ENCODE measurements at places on chromosomes 6 and 20.
A peak's percentile ranks its signal among the peaks of the same experiment; 100 is the strongest.

- DNase-seq, result no peak
These were observed 74.6 kb downstream of the RPP40 start for GRCh38 chr6:4929097-4929718.

- DNase-seq, result no peak
These were observed 37.3 kb downstream of the HECA start for GRCh38 chr6:139172151-139172550.

- no peak for DNase-seq
These were observed 249.4 kb downstream of the PTPRK start for GRCh38 chr6:128271011-128271410.

GRCh38 chr20:3652221-3652620 is 11.0 kb downstream of the GFRA4 start:
- DNase-seq, result no peak

DNA sequence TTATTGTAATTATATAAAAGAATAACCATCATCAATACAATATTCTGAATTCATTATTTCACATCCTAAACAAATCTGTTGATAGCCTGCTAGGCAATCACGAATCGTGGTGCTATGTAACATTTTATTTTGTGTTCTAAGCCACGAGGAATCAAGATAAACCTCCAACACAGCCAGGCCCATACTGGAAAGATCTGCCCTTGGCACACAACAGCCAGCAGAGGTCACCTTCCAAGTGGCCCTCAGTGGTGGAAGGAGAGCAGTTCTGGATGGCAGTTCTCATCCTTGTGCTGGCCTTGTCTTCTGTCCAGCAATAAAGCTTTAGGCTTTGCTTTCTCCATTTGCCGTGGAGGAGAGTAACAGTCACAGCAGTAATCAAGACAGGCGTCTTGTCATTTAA is 13.2 kb downstream of the ZNF831 start:
- DNase-seq, result no peak

DNA sequence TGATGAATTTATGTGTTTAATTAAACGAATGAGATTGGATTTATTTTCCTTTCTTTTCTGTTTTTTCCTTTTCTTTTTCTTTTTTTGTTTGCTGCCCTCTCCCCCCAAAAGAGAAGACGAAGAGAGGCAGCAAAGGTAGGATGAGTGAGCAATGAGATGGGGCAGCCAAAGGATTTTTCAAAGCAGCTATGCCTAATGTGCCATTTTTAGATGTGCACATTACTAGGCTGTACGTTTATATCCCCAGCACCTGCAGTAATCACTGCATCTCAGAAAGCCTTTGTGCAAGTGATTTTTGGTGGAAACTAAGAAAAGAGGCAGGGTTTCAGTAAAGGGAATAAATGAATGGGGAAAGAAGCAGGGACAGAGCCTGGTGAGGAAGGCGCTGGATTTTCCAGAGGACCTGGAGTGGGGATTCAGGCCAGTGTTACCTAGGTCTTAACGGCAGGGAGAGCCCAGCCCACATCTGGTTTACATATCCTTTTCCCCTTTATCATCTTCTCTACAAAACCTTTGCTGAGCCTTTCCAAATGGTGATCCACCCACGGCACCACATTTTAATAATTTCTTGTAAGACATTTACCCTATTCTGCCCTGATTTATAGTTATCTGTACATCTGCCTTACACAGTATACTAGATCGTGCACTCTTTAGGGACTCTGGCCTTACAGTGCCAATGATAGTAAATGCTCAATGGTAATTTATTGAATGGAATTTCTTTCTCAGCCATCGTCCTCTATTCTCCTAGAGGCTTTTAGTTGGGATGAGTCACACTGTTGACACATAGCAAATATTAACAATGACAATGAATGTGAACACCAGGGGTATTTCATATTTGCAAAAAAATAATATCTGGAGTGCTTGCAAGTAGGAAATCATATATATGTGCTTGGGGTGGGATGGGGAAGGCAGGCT is 38.3 kb upstream of the ATXN1 start:
- DNase-seq, result no peak

- DNase-seq, result no peak
These were observed 102.4 kb downstream of the F13A1 start for GRCh38 chr6:6217855-6218758.

- DNase-seq, result no peak
These were observed 45.6 kb downstream of the LYRM4 start for GRCh38 chr6:5215159-5215558.

- DNase-seq, result peak; percentile 58
These were observed 268.2 kb upstream of the SOX4 start for GRCh38 chr6:21325201-21325856.

- no peak for DNase-seq
These were observed 4.3 kb downstream of the ATP5F1E start for GRCh38 chr20:59027741-59028320.

- DNase-seq, result no peak
These were observed 994 bp downstream of the FOXC1 start for GRCh38 chr6:1610497-1611321.

GRCh38 chr6:90369024-90369519 is 72.4 kb upstream of the BACH2 start:
- DNase-seq, result no peak

- DNase-seq, result no peak
These were observed 76.1 kb upstream of the TFAP2D start for GRCh38 chr6:50637267-50637666.

DNA sequence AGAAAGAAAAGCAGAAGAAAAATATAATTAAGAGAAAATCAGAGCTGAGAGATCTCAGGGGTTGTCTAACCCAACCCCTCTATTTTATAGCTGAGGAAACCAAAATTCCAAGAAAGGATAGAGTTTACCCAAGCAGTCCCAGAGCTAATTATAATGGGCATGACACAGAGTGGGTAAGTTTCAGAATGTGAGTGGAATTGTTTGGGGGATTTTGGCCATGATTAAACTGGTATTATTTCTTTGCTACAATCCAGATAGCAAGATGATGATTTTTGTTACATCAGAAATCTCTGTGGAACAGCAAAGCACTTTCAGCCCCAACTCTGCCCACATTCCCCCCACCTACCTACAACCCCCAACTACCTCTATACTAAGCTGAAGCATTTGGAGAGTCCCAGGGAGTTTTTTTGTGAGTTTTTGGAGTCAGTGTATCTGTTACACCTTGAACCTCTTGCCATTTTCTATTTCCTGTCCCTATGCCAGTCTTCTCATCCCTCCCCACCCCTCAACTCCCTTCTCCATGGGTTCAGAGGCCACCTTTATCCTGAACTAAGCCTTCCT is 24.7 kb downstream of the POFUT1 start:
- DNase-seq, result no peak

GRCh38 chr6:54094293-54094692 is 16.9 kb upstream of the MLIP start:
- DNase-seq, result no peak

Data from NCI-H1417 treated with DMSO at 0.1 percent for 48 hours (cell line).